ENCODE measurements at places on chromosomes 16 and 17.

DNA sequence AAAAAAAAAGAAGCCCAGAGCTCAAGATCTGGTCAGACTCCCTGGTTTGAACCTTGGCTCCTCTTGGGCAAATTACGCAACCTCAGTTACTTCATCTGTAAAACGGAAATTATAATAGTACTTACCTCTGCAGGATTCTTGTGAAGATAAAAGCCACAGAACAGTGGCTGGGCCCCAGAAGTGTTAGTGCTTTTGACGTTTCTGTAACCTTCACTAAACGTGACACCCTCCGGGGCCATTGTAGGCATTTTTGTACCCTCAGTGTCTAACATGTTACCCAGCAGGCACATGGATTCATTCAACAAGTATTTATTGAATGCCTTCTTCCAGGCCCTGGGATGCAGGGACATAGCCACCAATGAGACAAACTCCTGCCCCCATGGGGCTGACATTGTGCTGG is 58.0 kb downstream of the PITPNC1 start:
- no peak for DNase-seq

GRCh38 chr16:28984619-28985135 is at the start of gene LAT:
TSS of gene LAT (plus strand) at chr16:28985052. CDS start at chr16:28985418, 366 bp downstream.
- DNase-seq = no peak

DNA sequence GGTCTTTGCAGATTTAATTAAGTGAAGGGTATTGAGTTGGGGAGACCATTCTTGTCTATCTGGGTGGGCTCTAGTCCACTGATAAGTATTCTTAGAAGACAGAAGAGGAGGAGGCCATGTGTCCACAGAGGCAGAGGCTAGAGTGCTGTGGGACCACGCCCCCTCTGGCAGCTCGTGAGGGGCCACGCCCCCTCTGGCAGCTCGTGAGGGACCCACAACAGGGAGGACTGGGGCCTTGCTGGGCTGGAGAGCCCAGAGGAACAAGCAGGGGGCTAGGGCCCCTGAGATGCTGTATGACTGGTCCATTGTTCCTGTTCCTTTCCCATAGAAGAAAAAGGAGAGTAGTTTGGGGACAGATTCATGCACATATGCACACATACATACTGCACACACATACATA is 106.8 kb downstream of the METRNL start:
- no peak for DNase-seq

DNA sequence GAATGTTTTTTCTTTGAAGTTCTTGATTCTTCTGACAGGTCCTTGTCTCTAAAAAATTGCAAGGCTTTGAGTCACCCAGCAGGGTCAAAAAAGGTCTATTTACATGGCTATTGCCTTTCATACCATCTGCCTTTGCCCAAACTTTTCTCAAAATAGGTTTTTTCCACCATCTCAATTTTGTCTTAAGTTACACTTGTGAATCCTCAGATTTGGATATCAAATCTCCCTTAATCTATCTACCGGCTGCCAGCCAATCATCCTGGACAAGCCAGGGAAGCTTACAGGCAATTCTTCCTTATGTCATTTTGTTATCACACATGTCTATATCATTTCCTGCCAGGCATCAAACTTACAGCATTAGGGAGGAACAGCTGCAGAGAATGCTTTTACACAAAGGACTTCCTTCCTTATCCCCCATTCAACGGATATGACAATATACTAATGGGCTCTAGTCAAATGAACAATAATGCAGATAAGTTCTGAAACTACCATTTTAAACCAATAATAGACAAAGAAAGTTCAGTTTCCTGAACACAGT is 104.1 kb upstream of the CORO6 start:
- DNase-seq = peak; percentile 38

DNA sequence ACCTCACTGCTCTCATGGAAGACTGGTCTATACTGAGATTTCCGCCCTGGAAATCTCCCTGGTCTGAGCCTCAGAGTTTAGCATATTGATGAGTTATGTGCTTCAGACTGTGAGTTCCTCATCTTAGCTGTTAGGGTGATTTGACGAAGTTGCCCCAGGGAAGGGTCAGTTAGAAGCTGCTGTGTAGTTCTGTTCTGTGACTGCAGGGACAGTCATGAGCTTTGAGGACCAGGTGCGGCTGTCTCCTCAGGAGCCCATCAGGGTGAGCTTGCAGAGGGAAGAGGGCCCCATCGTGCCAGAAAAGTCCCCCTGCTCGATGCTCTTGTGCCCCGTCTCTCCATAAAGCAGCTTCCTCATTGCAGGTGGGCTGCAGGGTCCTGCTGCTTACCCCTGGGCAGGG is 28.3 kb upstream of the IL17C start:
- no peak for DNase-seq

DNA sequence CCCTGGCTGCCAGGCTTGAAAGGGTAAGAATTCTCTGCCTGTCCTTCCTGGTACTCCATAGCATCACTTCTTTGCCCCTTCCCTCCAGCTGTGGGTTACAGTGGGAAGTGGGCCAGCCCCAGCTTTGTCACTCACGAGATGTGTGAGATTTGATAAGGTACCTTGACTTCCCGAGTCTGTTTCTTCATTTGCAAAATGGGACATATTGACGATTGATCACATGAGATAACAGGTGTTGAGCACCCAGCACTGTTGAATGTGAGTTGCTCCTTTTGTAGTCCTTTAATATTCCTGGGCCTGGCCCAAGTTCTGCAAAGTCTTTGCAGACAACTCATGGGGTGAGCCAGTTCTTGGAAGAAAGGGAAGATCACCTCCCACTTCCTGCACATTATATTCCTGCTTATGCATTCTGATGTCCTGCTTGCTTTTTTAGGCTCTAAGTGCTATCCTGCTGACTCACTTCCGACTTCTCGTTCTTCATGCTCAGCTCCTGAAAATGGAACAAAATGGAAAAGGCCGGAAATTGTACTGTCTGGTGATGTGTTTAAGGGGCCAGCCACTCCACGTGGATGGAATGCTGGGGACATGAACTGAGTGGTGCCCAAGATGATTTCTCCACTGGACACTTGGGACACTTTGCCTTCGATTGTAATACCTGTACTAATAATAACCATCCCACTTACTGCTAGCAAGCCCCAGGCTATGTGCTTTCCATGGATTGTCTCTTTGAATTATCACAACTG is 8.3 kb upstream of the NLK start:
- no peak for DNase-seq

GRCh38 chr16:89705006-89705405 is 3.5 kb upstream of the SPATA2L start:
- DNase-seq = no peak

GRCh38 chr16:52469775-52470174 is 77.2 kb downstream of the TOX3 start:
- DNase-seq = no peak

DNA sequence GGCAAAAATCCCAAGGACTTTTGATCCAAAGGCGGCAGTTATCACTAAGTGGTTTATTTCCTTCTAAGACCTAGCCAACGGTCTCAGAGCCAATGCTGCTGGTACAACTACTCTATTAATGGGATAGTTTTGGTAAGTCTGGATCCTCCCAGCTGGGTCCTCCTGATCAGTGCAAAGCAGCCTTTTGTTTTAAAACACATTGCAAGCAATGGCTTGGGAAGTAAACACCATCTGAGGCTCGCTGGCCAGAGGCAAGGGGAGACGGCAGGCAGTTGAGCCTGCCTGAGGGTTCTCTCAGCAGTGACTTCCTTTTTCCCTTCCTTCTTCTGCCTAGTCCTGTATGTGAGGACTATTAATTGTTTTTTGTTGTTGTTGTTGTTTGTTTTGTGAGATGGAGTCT is 1.6 kb upstream of the SLC5A10 start:
- DNase-seq = no peak

- DNase-seq = no peak
These were observed 715.0 kb upstream of the CDH8 start for GRCh38 chr16:62751218-62751617.

DNA sequence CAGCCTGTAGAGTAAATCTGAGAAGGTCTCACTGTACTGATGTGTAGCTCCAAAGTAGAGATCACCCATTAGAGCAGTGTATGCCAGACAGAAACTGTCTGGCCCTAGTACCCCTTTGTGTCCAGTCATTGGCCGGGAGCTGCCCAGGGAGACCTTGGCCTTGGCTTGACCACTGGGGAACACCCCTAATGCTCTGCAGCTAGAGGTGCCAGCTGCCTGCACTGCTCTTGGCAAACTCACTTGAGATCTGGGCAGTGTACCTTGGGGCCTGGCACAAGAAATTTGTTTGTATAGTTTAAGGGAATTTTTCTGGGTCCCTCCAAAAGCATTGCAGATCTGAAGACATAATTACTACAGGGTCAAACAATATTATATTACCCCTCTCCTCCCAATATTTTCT is 78.7 kb upstream of the MPHOSPH6 start:
- DNase-seq = no peak

DNA sequence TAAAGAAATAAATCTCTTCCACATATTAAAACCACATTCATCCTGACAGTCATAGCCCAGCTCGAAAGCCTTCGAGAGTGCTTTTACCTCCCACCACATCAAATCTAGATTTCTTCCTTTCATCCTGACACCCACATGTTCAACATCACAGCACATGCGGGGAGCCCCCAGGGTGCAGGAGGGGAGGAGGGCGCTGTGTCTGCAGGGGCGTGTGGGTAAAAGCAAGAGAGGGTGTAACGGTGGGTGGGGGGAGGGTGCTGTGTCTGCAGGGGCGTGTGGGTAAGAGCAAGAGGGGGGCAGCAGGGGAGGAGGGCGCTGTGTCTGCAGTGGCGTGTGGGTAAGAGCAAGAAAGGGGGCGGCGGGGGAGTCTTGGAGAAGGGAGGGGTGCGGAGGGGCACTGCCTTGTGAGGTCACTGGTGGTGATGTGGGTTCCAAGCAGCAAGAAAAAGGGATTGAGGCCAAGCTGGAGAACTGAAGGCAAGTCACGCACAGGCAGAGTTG is 34.7 kb downstream of the ADCY9 start:
- no peak for DNase-seq

- no peak for DNase-seq
These were observed 9.9 kb upstream of the CES3 start for GRCh38 chr16:66950971-66951790.

DNA sequence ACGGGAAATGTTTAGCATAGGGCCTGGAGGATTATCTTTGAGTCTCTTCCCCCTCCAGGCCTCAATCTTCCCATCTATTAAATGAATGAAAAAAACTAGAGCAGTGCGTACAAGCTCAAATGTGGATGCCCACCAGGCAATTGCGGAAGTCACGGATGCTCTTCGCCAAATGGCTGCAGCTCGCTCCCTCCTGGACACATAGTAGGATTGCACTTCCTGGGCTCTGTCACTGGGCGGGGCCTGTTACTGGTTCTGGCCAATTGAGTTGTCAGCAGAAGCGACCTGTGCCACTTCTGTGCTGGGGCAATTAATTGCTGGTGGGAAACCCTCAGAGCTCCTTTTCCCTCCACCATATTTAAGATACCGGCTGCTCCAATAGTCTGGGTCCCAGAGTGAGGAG is 168.2 kb upstream of the IRX6 start:
- no peak for DNase-seq

DNA sequence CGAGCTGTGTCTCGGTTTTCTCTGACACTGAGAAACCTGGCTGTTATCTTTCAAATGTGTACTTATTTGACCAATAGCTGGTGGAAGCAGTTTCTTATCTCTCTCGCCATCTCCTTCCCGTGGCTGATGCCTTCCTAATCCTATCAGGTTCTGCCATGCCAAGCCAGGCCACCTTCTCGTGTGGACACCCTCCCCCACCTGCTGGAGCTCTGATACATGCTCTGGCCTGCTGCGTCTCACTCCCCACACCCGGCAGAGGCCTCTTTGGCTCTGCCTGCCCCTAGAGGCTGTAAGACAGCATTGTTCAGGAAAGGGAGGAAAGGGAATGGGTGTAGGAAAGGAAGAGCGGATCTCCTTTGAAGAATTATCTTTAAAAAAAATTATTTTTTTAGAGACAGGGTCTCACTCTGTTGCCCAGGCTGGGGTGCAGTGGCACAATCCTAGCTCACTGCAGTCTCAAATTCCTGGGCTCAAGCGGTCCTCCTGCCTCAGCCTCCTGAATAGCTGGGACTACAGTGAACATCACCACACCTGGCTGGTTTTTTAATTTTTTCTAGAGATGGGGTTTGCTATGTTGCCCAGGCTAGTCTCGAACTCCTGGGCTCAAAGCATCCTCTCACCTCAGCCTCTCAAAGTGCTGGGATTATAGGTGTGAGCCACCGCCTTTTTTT is 7.5 kb upstream of the ARMC5 start:
- no peak for DNase-seq

DNA sequence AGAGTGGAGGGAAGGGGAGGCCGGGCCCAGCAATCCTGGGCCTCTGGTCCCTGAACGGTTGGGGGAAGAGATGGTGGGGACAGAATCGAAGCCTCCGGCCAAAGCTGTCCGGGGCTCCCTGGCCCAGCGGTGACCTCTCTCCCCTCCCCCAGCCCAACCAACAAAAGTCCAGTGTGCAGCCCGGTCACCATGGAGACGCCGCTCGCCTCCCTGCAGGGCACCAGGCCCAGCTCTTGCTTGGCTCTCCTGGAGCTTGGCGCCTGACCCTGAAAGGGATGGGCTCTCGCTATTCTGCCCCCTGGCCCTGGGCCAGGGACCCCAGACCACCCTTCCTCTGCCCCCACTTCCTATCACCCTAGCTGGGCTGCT is 1.3 kb downstream of the METRN start:
- no peak for DNase-seq

DNA sequence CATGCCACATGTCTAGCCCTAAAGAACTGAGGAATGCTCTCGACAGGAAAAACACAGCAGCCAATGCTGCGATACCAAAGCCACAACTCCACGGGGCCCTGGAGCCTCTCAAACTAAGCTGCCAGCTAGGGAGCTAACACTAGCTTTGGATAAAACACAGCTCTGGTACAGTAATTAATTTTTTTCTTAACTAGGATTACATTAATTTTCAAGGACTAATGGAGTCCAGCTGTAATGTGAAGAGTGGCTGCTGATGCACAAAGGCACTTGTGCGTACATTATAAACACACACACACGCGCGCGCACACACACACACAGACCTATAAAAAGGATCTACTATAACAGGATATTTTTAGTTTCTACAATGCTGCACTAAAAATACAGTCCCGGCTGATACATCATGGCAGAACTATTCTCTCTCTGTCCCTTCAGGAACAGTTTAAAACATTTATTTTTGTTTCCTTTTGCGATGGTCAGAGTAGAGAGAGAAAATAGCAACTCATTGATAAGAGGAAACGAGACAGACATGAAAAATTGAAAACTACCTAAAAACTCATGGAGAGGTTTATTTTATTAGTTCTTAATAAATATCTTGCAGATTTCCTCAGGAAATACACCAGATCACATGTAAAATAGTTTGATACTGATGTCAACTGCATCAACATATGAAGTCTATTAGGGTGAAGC is 88.5 kb downstream of the SMG6 start:
- no peak for DNase-seq

All from NCI-H2081 (cell line).